ENCODE measurements at places on chromosomes 13 and 19. TPM values are rescaled to one million over a fixed set of nuclear protein-coding genes. Genes with fewer than 3 reads are reported as not detected.

DNA sequence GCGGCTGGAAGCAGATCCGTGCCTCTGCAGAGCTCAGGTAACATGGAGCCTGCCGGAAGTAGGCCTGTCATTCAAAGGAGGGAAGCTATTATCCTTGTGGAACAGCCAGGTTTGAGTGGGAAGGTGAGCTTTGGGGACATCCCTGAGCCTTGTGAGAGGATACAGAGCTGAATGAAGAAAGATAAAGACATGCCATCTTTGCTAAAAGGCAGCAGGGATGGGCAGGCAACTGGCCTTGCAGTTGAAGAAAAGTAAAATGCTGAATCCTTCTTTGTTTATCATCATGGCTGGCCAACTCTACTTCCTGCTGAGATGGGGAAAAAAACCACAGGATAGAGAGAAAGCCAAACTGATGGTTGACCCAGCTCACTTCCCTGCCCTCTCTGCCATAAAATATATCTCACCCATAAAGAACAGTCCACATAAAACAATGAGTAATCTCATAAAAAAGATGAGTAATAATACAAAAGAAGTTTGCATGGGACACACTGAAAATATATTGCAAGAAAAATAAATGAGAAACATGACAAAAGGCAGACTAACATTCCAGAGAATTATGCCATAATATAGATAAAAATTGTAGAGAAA lies 226.3 kb downstream of the DLEU7 start:
- no peaks in the 10 kb centered on the region for H3K27me3 ChIP-seq
- H3K4me1 ChIP-seq, result no peaks in the 10 kb centered on the region
- no peak overlapping the region for H3K4me3 ChIP-seq

DNA sequence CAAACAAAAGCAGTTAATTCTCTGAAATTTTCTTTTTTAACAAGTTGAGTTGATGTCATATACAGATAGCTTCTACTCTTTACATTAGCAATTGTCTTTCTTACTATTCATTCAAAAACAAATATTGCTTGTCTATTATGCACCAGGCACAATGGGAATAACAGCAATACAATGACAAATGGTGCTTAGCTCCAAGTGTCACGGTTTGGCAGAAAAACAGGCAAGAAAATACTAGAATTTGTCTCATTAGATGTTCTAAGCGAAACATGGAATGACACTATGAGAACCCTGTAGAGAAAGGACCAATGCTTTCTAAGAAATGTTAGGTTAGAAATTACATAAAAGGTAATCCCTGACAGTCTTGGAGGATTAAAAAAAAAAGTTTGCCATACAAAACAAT lies 187.6 kb downstream of the PCDH9 start:
- no peaks in the 10 kb centered on the region for H3K36me3 ChIP-seq
- no peak overlapping the region for H3K27ac ChIP-seq
- H3K4me3 ChIP-seq, result no peak overlapping the region
- H3K4me1 ChIP-seq, result no peaks in the 10 kb centered on the region

TMEM255B gene
- polyA plus RNA-seq, result not detected

GRCh38 chr19:32866564-32867265 lies 2.9 kb downstream of the SLC7A9 start:
- no peak overlapping the region for H3K4me3 ChIP-seq
- no peak for DNase-seq
- no peak overlapping the region for H3K27ac ChIP-seq
- no peaks in the 10 kb centered on the region for H3K27me3 ChIP-seq
- no peaks in the 10 kb centered on the region for H3K4me1 ChIP-seq

DNA sequence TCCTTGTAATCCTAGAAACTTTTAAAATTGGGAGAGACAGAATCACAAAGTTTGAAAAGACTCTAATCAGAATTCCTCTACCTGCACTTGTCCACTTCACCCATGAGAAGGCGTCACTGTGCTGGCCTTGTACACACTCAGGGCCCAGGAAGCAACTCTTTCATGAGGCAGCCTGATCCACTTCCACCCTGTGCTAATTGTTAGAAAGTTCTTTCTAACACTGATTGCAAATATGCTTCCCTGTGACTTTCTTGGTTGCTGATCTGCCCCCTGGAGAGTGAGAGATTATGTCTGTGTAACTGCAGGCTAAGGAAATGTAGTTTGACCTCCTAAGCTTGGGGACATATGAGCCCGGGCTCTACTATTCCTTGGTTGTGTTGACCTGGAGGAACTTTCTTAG lies 494.6 kb downstream of the MYO16 start:
- H3K27ac ChIP-seq, result no peak overlapping the region
- no peak for DNase-seq
- H3K27me3 ChIP-seq, result no peaks in the 10 kb centered on the region
- no peak overlapping the region for H3K4me3 ChIP-seq
- H3K4me1 ChIP-seq, result no peaks in the 10 kb centered on the region

SPRED3 gene
- 0.13 TPM for polyA plus RNA-seq

CYP4F12 gene
- polyA plus RNA-seq, result 0.31 TPM

GRCh38 chr19:6710273-6711077 lies 10.0 kb downstream of the C3 start:
- peaks cover 5% of the 10 kb centered on the region for H3K27me3 ChIP-seq
- no peak overlapping the region for H3K4me3 ChIP-seq
- no peaks in the 10 kb centered on the region for H3K36me3 ChIP-seq
- H3K4me1 ChIP-seq, result peaks cover 6% of the 10 kb centered on the region

- H3K27ac ChIP-seq, result no peak overlapping the region
- no peak for DNase-seq
- H3K4me3 ChIP-seq, result no peak overlapping the region
- no peaks in the 10 kb centered on the region for H3K36me3 ChIP-seq
These were observed 56.6 kb downstream of the TBC1D4 start for GRCh38 chr13:75425216-75426009.

- DNase-seq, result no peak
- peaks cover 11% of the 10 kb centered on the region for H3K4me1 ChIP-seq
- no peak overlapping the region for H3K4me3 ChIP-seq
- H3K27me3 ChIP-seq, result no peaks in the 10 kb centered on the region
These were observed 75.4 kb upstream of the NPAS1 start for GRCh38 chr19:46944123-46944748.

DNA sequence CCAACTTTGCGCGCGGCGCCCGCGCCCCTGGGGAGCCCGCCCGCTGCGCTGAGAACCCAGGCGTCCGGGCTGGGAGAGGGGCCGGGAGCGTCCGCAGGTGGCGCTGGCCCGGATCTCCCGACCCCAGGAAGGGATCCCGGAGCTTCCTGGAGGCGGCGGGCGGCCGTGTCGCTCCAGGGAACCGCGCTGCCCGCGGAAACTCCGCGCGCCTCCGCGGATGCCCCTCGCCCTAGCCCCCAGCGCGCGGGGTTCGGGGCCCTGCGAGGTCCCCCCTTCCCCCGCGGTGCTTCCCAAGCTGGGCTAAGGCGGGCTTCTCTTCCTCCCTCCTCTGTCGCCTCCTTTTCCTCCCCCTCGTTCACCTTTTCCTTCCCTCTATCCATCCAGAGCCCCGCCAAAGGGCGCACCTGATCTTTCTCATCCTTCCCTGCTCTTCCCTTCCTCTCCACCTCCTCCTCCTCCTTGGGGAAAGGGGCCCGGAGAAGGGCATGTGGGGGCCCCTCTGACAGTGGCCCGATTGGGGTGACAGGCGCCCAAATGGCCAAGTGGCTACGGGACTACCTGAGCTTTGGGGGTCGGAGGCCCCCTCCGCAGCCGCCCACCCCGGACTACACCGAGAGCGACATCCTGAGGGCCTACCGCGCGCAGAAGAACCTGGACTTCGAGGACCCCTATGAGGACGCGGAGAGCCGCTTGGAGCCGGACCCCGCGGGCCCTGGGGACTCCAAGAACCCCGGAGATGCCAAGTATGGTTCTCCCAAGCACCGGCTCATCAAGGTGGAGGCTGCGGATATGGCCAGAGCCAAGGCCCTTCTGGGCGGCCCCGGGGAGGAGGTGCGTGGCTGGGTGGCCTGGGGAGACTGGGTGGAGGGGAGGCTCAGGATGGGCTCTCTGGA lies 710 bp downstream of the SHD start:
- no peak overlapping the region for H3K4me3 ChIP-seq
- peaks cover 14% of the 10 kb centered on the region for H3K4me1 ChIP-seq

DNA sequence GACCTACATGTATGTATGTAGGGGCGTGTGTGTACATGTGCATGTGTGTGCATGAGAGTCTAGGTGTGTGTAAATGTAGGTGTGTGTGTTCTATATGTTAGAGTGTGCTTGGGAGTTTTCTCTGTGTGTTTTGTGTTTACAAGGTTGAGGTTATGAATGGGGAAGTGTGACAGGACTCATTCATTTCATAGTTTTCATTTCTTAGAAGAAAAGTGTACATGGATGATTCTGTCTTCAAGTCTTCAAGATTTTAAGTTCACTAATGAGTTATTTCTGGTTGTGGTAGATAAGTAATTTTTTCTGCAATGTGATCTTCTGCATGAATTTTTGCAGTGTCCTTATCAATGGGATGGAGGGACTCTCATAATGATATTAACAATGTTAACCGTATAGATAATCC lies 118.2 kb upstream of the SLC10A2 start:
- DNase-seq, result no peak
- no peaks in the 10 kb centered on the region for H3K27me3 ChIP-seq
- H3K36me3 ChIP-seq, result no peaks in the 10 kb centered on the region
- H3K4me3 ChIP-seq, result no peak overlapping the region

All from CD4-positive, CD25-positive, alpha-beta regulatory T cell (primary cell).